Mesenteric fat pad (tissue), 1 donor: ENCODE measurements at places on chromosomes 6 and 20. TPM values are rescaled to one million over a fixed set of nuclear protein-coding genes. Genes with fewer than 3 reads are reported as not detected.

DNA sequence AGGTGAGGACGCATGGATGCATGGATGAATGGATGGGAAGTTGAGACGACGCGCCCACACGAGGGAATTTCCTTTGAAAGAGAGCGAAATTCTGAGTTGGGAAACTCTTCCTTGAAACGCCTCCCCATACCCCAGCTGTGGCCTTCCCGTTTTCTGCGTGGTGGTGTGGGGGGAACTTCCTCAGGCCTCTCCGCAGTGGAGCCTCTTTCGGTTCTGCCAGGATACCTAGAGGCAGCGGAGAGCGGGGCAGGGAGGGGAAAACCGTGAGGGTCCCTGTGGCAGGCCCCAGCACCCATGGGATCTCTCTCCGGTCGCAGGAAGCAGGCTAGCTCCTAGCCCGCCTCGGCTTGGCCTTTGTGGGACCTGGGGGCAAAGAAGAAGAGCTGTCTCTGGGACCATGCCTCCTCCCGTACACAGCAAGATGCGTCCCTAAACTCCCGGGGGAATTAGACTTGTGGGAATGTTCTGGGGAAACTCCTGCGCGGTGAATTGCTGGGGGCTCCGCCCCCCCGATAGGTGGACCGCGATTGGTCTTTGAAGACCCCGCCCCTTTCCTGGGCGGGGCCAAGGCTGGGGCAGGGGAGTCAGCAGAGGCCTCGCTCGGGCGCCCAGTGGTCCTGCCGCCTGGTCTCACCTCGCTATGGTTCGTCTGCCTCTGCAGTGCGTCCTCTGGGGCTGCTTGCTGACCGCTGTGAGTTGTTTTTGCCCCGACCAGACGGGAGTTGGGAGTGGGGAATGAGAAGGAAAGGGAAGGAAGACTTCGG lies at the start of gene CD40:
CD40 (plus strand) TSS at position 611 of the 764 bp plus-strand sequence; CDS start at position 641, 30 bp downstream.
- DNase-seq, result peak; percentile 93

DNA sequence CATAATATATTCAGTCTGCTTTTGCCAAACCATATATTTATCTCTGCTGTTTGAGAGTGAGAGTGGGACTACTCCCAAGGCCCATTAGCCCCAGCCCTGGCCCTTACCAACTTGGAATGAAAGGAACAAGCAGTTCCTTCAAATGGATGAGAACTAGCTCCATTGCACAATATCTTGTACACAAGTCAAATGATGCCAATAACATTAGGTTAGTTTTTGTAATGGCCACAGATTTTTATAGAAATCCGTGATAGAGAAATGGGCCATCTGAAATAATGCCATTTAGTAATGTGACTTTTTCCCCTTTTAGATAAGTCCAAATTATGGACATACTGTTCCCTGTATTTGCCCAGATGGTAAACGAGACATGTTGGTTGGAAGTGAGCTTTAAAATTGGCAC lies 117.0 kb downstream of the MAP3K7 start:
- no peak for DNase-seq

GRCh38 chr6:119591235-119591634 lies 241.7 kb upstream of the MAN1A1 start:
- DNase-seq, result no peak

- DNase-seq, result no peak
Observed at GRCh38 chr6:39819676-39820075, 27.5 kb downstream of the DAAM2 start.

GRCh38 chr6:88168362-88168761 lies 2.2 kb upstream of the CNR1 start:
- DNase-seq, result no peak

DNA sequence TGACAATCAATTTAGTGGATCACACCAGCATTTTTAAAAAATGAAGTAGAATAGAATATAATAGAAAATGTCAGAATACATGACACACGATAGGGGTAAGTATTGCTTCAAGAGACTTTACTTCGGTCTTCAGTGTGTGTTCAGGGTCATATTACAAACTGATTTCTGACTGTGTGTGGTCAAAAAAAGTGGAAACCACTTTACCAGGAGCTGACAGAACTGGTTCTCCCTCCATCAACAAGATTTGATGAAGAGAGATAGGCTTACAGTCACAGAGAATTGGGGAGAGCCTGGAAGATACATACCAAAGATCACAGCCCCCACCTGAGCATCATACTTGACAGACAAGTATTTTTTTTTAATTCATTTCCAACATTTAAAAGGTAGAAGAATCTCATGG lies 21.7 kb downstream of the ARMC2 start:
- no peak for DNase-seq

- DNase-seq, result peak; percentile 88
Observed at GRCh38 chr6:157273756-157274470, 49.4 kb downstream of the TMEM242 start.

DNA sequence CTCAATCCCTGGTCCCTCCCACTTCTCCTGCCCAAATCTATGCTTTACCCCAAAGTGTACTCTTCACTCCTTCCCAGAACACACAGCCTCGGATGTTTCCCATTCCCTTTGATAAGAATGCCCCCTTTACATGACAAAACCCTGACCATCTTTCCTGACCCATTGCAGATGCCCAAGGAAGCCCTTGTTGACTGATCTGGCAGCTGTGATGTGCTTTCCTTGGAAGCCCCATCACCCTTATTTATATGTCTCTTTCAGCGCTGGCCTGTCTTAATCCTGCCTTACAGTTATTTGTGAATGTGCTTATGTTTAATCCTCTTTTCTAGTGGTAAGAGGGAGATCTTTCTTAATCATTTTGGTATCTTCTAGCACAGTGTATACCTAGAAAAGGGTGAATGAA lies 523.1 kb downstream of the CD83 start:
- DNase-seq, result no peak

DNA sequence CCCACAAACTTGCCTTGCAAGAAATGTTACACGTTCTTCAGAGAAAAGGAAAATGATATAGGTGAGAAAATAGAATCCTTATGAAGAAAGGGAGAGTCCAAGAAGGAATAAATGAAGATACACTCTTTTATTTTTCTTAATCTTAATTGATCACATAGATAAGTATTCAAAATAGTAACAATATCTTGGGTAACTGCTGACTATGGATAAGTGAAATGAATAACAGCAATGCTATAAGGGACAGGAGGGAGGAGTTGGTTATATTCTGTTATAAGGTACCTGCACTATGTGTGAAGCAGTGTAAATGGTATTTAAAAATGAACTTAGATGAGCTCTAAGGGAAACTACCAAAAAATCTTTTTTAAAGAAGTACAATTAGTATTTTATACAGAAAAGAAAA lies 38.3 kb downstream of the RANBP9 start:
- DNase-seq, result no peak

DNA sequence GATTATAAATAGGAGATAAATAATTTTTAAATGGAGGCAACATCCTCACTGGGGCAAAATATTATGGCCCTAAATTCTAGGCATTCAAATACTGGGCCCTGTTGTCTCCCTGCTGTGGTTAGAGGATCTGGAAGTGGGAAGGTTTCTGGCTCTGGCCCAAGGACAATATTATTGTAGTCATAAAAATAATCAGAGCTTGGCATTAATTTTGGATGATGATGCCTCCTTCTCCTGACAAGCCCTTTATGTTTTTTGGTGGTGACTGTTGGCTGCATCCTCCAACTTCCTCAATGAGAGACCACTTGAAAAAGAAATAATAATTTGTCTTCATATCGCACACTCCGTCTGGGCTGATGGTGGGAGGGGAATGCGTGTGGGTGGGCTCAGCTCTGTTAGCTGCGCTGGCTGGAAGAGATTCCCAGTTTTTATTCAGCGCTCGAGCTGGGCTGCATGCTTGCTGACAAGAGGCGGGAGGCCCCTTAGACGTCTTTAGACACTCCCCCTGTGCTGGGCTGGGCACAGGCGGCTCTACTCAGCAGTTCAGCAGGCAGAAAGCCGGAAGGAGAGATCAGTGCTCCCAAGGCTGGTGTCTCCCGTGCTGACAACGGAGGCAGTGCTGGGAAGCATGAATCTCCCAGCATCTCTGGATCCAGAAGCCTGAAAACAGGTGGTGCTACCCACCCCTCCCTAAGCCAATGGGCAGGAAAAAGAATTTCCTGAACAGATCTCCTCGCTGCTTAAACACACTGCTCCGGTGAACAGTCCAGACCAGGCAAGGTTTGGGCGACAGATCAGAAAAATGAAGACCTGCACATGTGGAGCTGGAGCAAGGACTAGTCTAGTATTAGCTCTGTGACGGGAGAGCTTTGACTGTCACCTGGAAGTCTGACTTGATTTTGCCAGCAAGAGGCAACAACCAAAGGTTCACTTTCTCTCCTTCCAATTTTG lies 97.7 kb downstream of the SYCP2 start:
- peak; percentile 72 for DNase-seq

DNA sequence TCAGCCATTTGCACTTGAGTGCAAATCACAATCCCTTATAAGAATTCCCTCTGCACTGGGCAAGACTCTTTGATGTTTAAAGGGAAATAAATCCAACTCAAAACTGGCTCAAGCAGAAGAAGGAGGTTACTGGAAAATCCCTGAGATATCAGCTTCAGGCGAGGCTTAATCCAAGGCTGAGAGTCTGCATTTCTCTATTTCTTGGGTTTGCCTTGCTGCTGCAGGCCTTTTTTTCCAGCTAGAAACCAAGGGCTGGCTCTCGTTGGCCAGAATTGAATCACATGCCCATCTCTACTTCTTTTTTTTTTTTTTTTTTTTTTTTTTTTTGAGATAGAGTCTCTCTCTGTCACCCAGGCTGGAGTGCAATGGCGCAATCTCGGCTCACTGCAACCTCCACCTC lies 11.7 kb downstream of the HCK start:
- DNase-seq, result no peak

DNA sequence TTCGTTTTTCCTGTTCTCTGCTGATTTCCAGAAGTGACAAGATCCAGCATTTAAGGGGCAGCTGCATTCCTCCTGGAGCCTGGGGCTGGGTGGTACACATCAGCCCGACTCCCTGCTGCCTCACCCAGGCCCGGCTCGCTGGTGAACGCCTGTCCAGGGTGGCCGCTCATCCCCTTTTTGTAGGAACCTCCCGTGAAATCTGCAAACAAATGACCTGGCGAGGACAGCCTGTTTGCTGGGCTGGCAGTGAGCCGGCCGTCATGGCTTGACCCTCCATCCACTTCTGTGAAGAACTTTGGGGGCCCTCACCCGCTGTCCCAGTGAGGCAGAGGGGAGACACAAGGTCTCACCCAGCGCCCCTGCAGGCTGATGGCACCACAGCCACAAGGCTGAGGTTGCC lies 39.0 kb downstream of the PYGB start:
- peak; percentile 69 for DNase-seq

DNA sequence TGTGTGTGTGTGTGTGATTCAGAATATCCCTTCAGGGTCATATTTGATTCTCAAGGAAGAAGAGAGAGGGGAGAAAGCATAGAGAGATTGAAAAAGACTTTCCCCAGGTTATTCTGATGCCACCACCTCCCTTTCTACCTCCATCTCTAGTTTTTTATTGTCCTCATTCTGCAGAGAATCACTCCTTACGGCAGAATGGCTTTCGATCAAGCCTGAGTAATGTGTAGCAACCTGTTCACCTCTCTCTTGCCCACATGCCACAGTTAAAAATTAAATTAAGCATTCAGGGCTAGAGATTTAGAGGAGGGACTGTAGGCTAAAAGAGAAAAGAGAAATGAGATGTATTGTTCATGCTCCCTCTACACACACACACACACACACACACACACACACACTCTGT lies 18.1 kb downstream of the KLHL32 start:
- no peak for DNase-seq

DNA sequence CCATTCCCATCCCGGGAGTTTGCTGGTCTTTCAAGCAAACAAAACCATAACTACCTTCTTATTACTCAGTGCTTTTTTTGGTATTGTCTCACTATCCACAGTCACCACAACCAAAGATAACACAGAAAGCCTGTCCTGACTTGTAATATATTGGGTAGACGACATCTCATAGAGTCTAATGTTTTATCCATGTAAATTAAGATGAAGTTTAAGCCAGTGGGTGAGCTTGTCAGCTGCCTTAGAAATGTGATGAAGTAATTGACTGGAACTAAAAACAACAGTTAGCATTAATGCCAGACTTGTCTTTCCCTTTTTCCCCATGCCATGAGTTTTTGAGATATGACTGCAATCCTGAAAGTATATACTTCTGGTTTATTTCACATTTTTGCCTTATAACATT lies 282.7 kb upstream of the PRDM1 start:
- DNase-seq, result no peak

DNA sequence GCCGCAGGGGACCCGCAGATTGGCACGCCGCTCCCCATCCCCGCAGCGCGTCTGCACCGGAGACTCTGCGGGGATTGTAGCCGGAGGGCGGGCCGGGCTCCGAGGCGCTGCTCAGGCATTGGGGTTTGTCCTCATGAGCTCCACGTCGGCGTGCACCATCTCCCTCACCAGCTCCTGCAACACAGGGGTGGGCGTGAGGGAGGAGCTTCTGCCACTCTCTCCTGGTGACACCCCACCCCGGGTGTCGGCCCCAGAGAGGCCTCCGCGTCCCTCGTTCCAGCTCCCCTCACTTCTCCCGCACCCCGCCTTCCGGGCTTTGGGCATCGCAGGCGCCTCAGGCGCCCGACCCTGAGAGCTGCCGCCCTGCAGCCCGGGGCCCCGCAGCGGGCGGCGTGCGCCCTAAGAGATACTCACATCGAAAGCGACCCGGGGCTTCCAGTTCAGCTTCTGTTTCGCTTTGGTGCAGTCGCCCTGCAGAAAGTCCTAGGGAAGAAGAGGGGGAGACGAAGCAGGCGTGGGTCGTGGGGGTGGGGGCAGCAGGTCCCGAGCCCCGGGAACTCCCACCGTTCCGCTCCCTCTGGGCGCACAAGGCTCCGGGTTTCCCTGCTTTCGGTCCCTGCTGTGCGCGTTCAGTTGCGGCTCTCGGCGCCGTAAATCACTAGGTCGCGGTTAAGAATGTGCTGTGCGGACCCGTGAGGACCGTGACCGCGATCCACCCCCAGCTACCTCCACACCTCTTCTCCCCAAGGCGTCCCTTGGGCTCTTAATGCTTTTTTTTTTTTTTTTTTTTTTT lies 14.5 kb downstream of the FOXC1 start:
- no peak for DNase-seq

DNA sequence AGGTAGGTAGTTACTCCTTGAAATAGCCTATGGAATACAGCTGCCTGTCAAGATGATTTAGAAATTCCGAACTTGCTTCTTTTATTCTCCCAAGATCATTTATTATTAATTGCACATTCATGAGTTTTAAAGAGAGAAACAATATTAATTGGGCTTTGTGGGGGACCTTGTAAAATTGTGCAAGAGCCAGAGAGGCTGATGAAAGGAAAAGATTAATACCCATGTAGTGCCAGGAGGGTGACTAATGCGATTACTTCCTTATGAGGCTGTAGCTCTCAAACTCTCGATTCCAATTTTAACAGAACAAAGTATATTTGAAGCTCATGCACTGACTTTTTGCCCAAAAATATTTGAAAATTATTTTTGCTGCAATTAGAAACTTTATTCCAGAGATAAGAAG lies 423.8 kb upstream of the ID4 start:
- no peak for DNase-seq

Gene COL9A1
- not detected for total RNA-seq

Gene NNAT
- total RNA-seq, result 27.3 TPM

Gene JPH2
- total RNA-seq, result 5.6 TPM

Gene RAB5IF
- total RNA-seq, result 109 TPM

Gene ACTR5
- total RNA-seq, result 6.3 TPM

Gene MMP24
- total RNA-seq, result 0.35 TPM
